PC-3 (cell line): ENCODE measurements at places on chromosomes 6 and 20. TPM values are rescaled to one million over a fixed set of nuclear protein-coding genes. Genes with fewer than 3 reads are reported as not detected.

DNA sequence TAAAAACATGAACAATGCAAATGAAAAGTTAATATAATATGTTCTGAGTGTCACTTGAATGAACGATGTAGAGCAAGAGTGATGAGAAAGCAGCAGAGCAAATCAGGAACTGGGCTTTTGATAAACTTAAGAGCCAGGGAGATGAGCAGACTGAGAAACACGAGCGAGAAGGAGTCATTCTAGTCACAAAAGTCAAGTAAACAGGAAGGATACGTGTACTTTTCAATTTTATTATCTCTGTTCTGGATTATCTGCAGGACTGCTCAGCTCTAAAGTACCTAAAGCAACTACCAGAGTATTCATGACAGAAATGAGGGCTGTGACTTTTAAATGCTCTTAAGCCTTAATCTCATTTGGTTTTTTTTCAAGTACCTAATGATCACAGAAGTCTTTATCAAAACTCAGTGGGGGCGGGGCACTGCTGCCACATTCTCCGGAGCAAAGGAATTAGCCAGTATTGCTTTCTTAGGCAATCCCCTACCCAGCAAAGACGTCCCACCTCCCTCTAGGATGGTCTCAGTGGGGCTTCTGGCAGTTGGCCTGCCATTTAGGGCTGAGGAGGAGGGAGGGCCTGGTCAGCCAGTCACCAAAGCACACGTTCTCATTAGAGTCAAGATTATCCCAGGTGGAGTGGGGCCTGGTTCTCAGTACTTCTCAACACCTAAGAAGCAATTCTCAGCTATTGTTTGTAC lies 8.6 kb downstream of the MAN1A1 start:
- H3K27me3 ChIP-seq: no peaks in the 10 kb centered on the region
- no peak overlapping the region for H3K27ac ChIP-seq
- H3K36me3 ChIP-seq: no peaks in the 10 kb centered on the region
- 0 out of 2 replicates have a peak, but pooled peaks cover 6% of the 10 kb centered on the region for H3K4me1 ChIP-seq
- DNase-seq: no peak
- no peak overlapping the region for H3K4me3 ChIP-seq

Gene LRRN4
- 0.44 TPM in 1 of 2 replicates, not detected in the other for total RNA-seq

- DNase-seq: no peak
- no peaks in the 10 kb centered on the region for H3K4me1 ChIP-seq
- no peaks in the 10 kb centered on the region for H3K36me3 ChIP-seq
- H3K27ac ChIP-seq: no peak overlapping the region
- peaks cover 80% of the 10 kb centered on the region for H3K27me3 ChIP-seq
These were observed 21.7 kb downstream of the TMC2 start for GRCh38 chr20:2557873-2558580.

Gene ATP6V1G2
- total RNA-seq: 1.1 and 1.2 TPM in 2 replicates
